C1 segment of cervical spinal cord (tissue), 14 donors: ENCODE measurements at places on chromosomes 7 and 10.

GRCh38 chr7:150756858-150757257 is 19.6 kb downstream of the GIMAP5 start:
- no peak for DNase-seq

DNA sequence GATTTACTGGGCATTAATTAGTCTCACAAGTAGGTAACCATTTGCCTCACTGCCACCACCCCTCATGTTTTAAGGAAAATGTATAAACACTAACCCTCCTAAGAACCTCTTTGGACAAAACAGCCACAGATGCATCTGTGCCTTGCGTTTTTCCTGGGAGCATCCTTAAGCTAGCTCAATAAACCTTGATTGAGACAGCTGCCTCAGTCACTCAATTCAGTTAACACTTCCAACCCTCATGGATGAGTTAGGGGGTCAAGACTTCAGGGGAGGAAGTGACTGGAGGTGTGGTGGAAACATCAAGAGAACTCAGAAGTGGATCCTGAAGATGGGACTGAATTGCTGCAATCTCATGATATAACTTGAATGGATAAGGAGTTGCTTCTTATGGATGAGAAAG is 31.5 kb downstream of the CUL2 start:
- no peak for DNase-seq

GRCh38 chr7:84021292-84021908 is 173.2 kb downstream of the SEMA3A start:
- DNase-seq: no peak

- no peak for DNase-seq
These were observed 4.1 kb downstream of the COA1 start for GRCh38 chr7:43725251-43725650.

DNA sequence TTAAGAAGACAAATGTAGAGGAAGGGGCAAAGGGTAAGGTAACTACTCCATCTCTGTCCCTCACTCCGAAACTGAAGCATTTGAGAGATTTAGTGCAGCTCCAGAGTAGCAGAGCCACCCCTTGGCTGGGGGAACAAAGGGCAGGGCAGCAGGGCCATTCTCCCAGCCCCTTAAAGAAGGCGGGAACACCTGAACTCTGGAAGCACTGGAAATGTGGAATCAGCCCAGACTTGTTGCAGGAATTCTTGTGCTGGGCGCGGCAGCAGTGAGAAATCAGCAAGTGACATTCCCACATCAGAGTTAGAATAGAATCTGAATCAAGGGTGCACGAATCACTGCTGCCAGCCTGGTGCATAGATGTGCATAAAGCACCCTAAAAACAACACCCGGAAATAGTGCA is 34.4 kb upstream of the GRM8 start:
- DNase-seq: no peak

- no peak for DNase-seq
These were observed 117.9 kb downstream of the TEX36 start for GRCh38 chr10:125565046-125565445.

DNA sequence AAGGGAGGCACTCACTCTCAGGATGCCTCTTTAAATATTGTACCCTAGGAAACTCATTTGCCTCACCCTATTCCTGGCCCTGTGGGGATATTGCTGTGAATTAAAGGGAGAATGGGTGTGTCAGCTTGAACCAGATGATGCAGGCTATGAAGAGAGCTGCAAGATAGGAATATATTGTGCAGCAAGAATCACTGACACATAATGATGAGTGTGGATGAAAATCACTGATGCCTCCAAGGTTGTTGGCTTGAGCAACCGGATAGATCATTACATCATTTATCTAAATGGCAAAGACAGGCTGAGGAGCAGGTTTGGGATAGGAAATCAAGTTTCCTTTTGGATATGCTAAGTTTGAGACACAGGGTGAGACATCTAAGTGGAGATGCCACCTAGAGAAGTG is 6.2 kb downstream of the SLC26A4 start:
- DNase-seq: no peak

DNA sequence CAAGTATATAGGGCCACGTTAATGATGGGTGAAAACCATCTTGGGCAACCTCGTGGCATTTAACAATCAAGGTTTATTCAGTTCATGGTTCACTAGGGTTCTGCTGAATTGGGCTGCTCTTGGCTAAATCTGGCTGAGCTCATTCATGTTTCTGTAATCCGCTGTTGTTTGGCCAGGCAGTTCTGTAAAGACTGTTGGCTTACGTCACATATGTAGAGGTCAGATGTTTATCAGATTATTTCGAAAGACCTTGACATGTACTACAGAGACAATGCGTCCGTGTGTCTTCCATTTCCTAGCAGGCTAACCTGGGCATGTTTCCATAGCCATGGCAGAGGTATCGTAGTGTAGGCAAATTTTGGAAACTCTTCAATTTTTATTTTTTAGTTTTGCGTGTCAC is 190.0 kb upstream of the ZWINT start:
- no peak for DNase-seq

DNA sequence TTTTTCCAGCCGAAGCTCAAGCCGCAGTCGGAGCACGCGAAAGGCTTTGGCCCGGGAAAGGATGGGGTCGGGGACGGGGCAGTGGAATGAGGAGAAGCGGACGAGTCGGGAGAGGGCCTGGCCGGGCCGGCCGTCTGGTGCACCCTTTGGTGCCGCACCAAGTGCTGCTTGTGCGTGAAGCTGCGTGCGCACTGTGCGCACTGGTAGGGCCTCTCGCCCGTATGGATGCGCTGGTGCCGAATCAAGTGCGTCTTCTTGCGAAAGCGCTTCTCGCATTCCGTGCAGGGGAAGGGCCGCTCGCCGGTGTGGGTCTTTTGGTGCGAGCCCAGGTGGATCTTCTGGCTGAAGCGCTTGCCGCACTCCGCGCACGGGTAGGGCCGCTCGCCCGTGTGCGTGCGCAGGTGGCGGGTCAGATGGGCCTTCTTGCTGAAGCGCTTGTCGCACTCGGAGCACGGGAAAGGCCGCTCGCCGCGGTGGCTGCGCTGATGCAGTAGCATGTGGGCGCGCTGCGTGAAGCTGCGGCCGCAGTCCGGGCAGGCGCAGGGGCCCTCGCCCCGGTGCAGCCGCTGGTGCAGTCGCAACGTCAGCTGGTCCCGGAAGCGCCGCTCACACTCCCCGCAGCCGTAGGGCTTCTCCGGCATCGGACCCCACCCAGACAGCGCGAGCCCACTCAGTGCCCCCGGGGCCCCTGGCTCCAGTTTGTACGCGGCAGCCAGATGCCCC is 7.8 kb downstream of the ZNF467 start:
- DNase-seq: no peak

- DNase-seq: peak; percentile 52
These were observed 4.2 kb upstream of the PILRA start for GRCh38 chr7:100369105-100369504.

- no peak for DNase-seq
These were observed 112.7 kb downstream of the REEP3 start for GRCh38 chr10:63633677-63634487.

GRCh38 chr7:123211545-123211944 is 11.8 kb upstream of the SLC13A1 start:
- no peak for DNase-seq

DNA sequence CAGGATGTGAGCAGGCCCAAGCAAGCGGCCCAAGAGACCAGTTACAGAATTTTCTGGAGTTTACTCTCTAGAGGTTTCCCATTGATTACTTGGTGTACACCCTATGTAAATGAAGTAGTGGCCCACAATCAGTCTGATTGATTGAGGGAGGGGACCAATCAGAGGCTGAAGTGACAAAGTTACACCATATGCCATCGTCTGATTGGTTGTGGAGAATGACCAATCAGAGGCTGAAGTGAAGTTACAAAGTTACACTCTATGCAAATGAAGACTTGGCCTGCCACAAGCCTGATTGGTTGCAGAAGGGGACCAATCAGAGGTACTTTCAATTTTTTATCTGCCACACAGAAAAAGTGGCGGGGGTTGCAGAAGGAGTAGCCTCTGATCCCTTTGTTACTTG is 83.7 kb downstream of the KIF20B start:
- no peak for DNase-seq

DNA sequence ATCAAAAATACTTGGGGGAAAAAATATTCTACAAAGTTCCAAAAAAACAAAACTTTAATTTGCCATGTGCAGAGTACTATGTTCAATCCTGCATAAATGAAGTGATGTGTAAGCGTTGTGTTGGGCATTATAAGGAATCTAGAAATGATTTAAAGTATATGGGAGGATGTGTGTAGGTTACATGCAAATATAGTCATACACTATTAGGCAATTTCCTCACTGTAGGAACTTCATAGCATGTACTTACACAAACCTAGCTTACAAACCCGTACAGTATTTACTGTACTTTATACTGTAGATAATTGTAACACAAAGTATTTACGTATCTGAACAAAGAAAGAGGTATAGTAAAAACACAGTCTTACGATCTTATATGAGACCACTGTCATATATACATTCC is 72.3 kb downstream of the NRBF2 start:
- DNase-seq: no peak

GRCh38 chr10:124035306-124035927 is 58.0 kb downstream of the CHST15 start:
- no peak for DNase-seq

DNA sequence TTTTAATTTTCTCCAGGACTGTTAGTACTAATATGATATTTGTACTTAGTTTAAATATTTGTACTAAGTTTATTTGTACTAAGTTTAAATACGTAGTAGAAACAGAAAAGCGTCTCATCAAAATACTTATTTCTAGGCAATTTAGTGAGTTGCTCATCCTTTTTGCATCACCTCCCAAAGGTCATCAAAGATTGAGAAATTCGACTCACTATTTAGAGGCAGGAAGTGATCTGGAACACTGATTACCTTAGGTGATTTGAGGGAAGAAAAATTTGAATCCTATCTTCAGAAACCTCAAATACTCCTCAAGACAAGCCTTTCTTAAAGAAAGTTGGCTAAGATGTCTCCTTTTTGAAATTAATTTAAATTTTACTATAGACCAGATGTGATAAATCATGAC is 14.5 kb downstream of the WNT16 start:
- DNase-seq: no peak

- DNase-seq: no peak
These were observed 4.4 kb downstream of the KEL start for GRCh38 chr7:142957723-142958122.

DNA sequence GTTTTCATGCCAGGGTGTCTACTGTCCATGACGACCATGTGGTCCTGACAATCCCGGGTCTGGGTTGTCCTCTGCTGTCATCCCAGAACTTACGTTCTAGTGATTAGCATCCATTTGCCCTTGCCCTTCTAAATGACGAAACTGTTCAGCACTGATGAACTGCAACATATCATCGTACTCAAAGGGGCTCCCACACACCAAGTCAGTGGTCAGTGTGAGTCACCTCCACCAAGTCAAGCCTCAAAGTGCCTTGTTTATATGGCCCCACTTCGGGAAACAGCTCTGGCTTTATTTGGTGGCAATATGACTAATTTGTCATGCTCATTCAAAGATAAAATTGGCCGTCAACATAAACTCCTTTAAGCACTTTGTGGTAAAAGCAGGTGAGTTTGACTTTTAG is 110.7 kb downstream of the FRMD4A start:
- no peak for DNase-seq

- no peak for DNase-seq
These were observed 277.2 kb upstream of the TAC1 start for GRCh38 chr7:97454636-97455035.

DNA sequence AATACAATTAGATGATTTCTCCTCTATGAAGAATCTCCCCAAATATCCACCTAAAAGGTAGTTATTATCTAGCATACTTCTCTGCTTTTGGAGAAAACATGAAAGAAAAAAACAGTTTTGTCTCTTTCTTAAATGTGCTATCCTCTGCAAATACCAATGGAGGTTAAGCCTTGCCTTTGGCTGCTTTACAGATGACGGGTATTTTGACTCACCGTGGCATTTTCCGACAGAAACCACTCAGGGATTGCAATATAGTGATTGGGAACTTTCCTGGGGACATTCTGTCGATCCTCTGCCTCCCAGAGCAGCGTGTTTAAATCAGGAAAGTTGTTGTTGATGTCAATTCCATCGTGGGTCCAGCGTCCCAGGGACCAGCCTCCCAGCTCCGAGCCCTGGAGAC is 100.6 kb downstream of the GPR26 start:
- DNase-seq: no peak

DNA sequence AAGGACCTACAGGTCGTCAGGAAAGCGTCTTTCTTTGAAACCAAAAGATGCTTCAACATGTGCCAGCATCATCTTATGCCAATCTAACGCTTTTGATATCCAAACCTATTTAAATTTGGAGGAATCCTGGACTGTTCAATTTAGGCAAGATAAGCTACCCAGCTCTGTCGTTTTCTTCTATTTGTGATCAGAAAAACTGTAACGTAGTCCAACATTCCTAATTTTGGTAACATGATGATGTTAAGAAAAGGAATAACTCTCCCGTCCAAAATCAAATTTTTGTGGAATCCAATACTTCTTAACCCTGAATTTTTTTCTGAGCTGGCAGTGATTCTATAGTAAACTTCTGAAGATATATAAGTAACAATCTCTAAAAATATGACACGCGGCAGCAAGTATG is 93.3 kb upstream of the MKX start:
- no peak for DNase-seq

DNA sequence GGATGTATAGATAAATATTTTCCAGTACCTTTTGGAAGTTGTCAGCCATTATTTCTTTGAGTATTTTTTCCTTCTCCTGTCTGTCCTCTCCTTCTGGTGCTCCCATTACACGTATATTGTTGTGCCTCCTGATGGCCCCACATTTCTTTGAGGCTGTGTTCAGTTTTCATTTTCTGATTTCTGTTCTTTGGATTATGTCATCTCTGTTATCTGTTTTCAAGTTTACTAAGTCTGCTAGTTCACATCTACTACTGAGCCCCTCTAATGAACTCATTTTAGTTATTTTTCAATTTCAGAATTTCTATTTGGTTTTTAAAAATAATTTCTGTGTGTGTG is 16.3 kb downstream of the RBM33 start:
- DNase-seq: no peak

DNA sequence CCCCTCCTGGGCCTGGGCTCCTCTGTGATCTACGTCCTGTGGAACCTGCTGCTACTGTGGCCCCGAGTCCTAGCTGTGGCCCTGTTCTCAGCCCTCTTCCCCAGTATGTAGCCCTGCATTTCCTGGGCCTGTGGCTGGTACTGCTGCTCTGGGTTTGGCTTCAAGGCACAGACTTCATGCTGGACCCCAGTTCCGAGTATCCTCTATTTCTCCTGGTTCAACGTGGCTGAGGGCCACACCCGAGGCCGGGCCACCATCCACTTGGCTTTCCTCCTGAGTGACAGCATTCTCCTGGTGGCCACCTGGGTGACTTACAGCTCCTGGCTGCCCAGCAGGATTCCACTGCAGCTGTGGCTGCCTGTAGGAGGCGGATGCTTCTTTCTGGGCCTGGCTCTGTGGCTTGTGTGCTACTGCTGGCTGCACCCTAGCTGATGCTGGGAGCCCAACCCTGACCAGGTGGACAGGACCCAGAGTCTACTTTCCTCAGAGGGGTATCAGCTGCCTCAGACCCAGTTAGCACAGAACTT is 37.8 kb upstream of the MMD2 start:
- no peak for DNase-seq

GRCh38 chr10:83605783-83606630 is 533.3 kb upstream of the GHITM start:
- DNase-seq: no peak
